Motor neuron (in vitro differentiated cells): ENCODE measurements at places on chromosomes 7 and 10. TPM values are rescaled to one million over a fixed set of nuclear protein-coding genes. Genes with fewer than 3 reads are reported as not detected.
A peak's percentile ranks its signal among the peaks of the same experiment; 100 is the strongest.

DNA sequence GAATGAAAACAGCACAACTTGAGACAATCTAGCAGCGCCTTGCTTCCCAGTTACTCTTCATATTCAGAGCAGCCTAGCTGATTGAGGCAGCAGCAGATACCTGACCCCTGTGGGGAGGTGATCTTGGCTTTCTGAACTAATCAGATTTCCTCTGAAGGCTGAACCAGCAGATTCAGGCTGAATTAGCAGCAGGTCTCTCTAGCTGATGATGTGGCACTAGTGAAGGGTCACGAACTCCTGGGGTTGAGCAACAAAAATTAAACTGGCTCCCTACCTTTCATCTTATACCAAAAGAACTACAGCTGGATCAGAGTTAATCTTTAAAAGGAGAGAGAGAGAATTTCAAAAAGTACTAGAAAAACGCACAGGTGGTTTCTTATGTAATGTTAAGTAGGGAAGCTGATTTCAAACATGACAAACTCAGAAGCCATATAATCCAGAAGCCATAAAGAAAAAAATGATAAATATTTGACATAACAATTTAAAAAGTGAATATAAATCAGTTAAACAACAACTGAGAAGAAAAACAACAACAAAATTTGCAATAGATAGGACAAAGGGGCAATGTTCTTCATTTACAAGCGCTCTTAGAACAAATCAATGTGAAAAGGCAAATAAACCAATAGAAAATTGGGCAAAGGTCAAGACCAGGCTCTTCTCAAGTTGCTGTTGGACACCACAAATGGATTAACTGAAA is 13.5 kb downstream of the SLC25A13 start:
- no peak for ATAC-seq

GRCh38 chr10:58666024-58666423 is 153.4 kb downstream of the BICC1 start:
- no peak for ATAC-seq

DNA sequence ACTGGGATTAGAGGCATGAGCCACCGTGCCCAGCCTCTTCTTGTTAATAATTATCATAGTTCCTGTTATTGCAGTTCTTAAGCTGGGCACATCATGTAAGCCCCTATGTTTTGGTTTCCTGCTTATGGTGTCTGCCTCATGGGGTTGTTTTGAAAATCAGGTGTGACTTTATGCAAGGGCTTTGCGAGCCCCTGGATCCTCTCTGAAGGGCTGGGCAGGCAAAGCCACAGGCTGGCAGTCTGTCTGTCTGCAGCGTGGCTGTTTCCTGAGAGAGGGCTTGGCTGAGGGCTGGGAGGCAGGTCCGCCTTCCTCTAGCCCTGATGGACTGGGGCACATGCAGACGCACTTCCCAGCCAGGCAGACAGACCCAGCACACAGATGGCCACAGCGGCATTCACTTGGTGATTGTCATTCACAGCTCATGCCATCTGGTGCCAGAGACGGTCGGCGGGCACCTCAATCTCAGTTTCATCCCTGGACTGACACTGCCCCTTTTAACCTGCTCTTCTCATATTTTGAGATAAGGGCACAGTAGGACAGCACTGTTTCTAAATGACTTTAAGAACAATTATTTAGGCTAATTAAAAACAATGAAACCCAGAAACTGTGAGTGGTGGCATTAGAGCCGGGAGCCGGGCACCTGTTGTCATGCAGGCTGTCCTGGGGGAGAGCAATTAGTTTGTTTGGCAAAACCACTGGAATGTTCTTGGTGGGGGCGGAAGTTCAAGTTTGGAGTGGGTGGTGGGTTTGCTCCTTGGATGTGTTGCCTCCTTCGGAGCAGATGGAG is 35.5 kb downstream of the RBM20 start:
- no peak for ATAC-seq

DNA sequence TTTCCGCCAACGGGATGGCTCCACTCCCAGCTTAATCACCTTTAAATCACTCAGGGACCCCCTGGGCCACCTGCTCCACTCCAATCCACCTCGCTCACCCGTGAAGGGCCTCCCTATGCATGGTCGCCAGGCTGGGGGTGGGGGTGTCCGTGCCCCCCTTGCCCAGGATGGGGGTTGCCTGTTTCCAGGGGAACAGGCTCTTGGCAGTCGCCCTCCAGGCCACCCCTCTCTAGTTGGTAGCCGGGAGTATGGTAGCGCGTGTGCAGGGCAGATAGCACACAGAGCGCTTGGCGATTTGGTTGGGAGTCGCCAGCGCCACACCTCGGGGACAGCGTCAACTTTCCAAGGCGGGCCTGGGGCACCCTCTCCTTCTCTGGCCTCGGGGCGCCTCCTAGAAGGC is 134.9 kb upstream of the ZNF92 start:
- ATAC-seq = no peak

DNA sequence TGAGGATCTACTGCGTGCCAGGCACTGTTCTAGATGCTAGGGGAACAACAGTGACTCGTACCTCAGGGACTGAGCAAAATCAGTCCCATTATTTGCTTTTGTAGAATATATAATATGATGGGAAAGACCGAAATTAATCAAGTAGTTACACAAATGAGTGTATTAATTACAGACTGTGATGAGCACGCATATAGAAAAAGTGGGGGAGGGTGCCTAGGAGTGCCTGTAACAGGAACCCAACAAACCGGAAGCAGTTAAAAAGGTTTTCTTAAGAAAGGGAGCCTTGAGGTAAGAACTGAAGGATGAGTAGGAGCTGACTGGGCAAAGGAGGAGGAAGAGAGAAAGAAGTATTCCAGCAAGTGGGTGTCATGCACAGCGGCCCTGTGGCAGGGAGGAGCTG is 28.2 kb upstream of the IL6 start:
- no peak for ATAC-seq

The GPR141 gene
- 0.29 TPM in 1 of 2 replicates, not detected in the other for total RNA-seq

GRCh38 chr10:32388258-32389027 is 41.5 kb upstream of the EPC1 start:
- ATAC-seq = no peak

- ATAC-seq = no peak
These were observed 5.9 kb downstream of the MCM7 start for GRCh38 chr7:100095289-100095688.

- no peak for ATAC-seq
These were observed 127.2 kb downstream of the TEX36 start for GRCh38 chr10:125555743-125556142.

GRCh38 chr7:50281680-50282445 is 22.7 kb upstream of the IKZF1 start:
- no peak for ATAC-seq

The CDHR3 gene
- 0.56 and 0.65 TPM in 2 replicates for total RNA-seq

- ATAC-seq = no peak
These were observed 14.1 kb downstream of the NFE2L3 start for GRCh38 chr7:26165950-26166683.

DNA sequence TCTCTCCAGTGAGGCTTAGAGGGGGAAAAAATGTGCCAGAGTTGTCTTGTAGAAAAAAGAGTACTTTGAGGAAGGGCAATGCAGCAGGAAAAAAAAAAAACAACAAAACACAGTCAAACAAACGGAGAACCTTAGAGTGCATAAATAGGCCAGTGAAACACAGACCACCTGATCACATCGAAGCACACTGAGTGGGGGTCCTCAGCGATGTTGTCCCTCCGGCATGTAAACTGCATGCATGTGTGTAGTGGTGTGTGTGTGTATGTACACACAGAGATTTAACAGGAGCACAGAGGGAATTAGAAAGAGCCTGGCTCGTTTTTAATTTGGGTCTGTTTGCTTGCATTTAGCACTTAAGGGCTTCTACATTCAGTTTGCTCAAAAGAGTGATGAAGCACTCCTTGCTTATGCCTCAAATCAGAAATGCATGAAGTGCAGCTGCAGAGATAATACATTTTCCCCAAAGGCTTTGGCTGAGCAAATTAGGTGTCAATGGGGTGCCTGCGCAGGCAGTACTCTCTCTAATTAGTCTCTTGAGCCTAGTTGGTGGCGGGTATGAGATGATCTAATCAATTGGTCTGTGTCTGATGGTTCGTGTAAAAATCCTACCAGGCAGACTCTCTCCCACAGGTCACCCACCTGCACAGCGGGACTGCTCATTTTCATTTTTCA is 62.7 kb upstream of the FZD1 start:
- ATAC-seq = peak; percentile 97

- no peak for ATAC-seq
These were observed 18.4 kb downstream of the SLC18A2 start for GRCh38 chr10:117259279-117259678.

GRCh38 chr7:132485136-132485535 is 91.1 kb downstream of the PLXNA4 start:
- ATAC-seq = peak; percentile 84

DNA sequence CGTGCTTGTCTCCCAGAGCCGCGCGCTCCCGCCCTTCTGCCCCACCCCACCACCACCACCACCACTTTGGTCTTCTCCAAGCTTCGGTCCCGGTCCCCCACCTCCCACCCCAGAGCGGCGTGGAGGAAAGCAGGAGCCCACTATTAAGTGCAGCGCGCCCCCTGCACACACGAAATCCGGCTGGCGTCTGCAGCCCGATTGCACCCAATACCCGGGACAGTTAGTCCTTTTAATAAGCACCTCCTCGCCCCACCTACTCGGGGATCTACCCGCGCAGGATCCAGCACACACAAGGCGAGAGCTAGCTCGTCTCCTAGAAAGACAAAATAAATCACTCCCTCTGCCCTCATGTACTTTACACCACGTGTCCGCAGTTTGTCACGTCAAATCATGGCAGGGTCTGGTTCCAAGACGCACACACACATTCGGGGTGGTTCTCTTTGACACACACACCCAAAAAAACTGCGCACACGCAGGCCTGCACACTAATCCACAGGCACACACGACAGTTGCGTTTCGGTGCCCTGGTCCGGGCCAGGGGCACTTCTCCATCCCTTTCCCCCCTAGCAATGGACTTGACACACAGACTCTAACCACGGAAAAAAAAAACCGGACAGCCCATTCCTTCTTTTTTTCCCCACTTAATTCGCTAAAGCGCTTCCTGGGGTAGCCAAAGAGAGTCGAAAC is 1.6 kb downstream of the SFMBT2 start:
- ATAC-seq = peak; percentile 40

The TMEM184A gene
- 0.54 and 0.66 TPM in 2 replicates for total RNA-seq

DNA sequence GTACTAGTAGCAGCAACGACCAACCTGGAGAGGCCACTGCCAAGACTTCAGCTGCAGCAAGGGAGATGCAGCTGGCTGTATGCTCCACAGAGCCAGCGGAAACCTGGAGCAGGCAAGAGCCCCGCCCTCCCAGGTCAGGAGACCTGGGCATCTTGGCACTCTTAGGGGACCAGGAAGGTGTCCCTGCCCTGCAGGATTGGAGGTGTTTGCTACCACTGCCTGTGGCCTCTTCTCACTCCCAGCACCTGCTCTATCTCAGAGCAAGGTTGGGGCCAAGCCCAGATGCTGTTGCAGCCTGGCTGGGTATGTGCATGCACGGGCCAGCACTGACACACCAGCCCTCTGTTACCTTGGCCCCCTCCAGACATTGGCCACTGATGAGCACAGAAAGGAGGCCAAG is 1512.8 kb downstream of the REEP3 start:
- no peak for ATAC-seq

- peak; percentile 55 for ATAC-seq
These were observed 114.9 kb downstream of the IPMK start for GRCh38 chr10:58152673-58153263.

The ODAD2 gene
- total RNA-seq = 5.6 and 7.2 TPM in 2 replicates

- ATAC-seq = no peak
These were observed 76.2 kb upstream of the SLC25A13 start for GRCh38 chr7:96397936-96398598.

GRCh38 chr7:44290252-44290620 is 35.2 kb downstream of the CAMK2B start:
- ATAC-seq = peak; percentile 8

The INMT gene
- total RNA-seq = 0.39 and 0.62 TPM in 2 replicates

GRCh38 chr7:109532262-109532992 is 962.8 kb downstream of the DNAJB9 start:
- ATAC-seq = no peak

DNA sequence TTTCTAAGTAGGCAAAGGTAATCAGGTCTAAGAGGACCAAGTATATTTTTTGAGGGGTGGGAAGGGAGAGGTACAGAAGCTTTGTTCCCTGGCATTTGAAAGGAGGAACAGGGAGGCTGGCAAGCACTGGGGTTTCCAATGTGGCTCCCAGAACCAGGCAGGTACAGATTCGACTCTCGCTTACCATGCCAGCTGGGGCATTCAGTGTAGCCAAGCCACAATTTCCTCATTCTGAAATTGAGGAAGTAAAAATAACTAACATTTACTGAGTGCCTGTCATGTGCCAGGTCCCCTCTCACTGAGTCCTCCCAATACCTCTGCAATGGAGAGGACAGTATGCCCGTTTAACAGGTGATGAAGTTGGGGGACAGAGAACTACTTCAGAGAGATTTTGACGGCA is 45.9 kb upstream of the BET1 start:
- ATAC-seq = no peak
